ENCODE measurements at places on chromosomes 2 and 18.
A peak's percentile ranks its signal among the peaks of the same experiment; 100 is the strongest.

DNA sequence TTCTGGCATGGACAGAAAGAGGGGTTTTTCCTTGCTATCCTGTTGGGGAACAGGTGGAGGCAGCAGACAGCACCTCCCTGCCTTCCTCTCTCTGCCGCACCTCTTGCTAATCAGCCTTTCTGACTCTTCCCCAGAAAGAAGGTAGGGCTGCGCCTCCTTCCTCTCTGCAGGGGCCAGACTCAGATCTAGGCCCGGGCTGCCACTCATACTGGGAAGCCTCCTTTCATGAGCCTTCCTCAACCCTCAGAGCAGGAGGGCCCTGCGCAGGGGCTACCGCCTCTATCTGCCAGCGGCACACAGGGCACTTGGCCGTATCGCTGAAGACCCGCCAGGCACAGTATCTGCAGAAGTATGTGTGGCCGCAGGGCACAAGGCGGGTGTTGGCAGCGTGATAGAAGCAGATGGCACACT lies 7.1 kb downstream of the NEURL3 start:
- no peak for DNase-seq

DNA sequence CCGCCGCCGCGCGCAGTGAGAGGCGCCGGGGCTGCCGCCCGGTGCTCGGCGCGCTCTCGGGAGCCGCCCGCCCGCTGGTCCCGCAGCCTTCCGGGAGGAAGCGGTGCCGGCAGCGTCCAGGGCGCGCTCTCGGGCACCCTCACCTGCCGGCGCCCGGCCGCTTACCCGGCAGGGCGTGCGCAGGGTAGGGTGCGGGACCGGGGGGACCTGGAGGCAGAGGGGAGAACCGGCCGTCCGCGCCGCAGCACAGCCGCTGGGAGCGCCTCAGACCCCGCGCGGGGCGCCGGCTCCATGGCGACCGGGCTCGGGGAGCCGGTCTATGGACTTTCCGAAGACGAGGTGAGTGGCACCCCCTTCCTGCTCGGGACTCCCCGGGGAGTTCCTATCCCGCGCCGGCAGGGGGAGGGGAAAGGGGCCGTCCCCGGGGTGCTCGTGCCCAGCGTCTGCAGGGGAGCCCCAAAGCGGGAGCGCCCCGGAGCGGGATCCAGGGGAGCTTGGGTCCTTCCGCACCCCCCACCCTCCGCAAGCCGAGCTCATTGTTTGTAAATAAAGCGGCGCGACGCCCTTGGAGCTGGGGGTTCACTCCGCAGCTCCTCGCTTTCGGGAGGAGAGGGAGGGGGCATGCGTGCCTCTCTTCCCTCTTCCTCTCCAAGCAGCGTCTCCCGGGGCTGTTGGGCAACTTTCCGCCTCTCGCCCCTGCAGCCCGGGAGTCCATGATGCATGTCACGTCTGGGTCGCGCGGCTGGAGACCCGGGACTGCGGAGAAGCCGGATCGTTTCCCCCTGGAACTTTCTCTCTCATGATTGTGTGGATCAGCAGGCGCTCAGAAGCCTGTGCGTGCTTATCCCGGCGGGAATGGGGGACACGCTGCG lies 580 bp downstream of the NEDD4L start:
- peak; percentile 37 for DNase-seq

GRCh38 chr2:56315376-56315775 lies 131.6 kb downstream of the CCDC85A start:
- DNase-seq, result no peak

DNA sequence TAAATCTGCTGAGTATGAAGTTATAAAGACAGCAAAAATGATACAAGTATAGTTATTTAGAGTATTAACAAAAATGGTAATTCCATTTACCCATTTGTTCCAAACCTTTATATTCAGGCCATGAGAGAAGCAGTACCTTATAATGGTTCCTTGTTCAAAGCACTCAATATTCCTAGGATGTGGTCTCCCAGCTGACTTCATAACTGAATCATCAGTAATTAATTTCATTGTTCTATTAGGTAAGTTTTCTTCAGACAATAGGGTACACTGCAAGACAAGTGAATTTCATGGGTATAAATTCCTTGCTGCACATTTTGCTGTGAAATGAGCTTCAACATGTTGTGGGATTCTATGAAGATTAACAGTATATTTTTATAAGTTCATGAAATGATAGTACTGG lies 550.8 kb upstream of the ZEB2 start:
- DNase-seq, result no peak

- no peak for DNase-seq
These were observed 268.4 kb downstream of the ATAD2B start for GRCh38 chr2:23658466-23658942.
